H54 (cell line): ENCODE measurements at places on chromosomes 5 and 9.

GRCh38 chr5:159759791-159760290 lies 156.4 kb upstream of the ADRA1B start:
- DNase-seq, result no peak

DNA sequence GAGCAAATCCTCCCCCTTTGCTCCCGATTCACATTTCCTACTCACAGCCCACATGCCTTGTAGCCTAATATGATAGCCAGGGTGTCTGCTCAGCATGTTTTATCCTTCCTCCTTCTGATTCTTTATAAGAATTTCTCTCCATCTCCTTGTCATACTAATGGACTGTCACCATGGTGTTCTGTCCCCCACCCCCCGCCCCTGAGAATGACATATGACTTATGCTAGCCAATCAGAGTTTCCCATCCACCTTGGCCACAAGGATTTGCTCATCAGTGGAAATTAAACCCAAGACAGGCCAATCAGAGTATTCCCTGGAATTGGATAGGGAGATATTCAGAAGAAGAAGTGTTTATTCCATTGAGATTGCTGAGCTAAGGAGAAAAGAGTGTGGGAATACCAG lies 16.0 kb downstream of the ABLIM3 start:
- no peak for DNase-seq

GRCh38 chr5:109511980-109512734 lies 102.4 kb upstream of the PJA2 start:
- no peak for DNase-seq

DNA sequence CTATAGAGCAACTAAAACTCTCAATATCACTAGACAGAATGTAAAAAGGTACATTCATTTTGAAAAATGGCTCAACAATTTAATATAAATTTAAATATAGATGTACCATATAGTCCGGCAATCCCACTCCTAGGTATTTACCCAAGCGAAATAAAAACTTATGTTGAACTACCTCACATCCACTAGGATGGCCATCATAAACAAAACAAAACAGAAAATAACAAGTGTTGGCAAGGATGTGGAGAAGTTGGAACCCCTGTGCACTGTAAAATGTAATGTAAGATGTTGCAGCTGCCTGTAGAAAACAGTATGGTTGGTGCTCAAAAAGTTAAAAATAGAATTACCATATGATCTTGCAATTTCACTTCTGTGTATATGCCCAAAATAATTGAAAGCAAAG lies 36.9 kb upstream of the SELENOP start:
- DNase-seq, result no peak

GRCh38 chr5:73198833-73199592 lies 26.0 kb downstream of the TMEM174 start:
- no peak for DNase-seq

DNA sequence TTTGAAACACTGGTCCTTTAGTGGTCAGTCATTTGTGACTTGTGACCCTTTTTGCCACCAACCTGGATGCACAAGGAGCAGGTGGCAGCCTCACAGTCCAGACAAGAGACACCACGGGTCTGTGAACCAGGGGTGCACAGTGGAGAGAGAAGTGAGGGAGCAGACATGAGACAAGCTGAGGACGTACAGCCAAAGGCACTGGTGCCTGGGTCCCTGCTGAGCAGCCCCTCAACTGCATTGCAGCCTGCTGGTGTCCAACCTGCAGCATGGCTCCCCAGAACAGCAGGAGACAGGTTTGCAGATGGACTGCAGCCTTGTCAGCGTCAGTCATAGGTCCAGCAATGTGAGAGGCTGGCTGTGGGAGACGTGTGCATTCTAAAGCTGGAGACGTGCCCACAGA lies 124.2 kb upstream of the FSTL4 start:
- DNase-seq, result no peak

- DNase-seq, result no peak
Observed at GRCh38 chr9:124327491-124327890, 69.7 kb downstream of the NEK6 start.

GRCh38 chr5:17241635-17242034 lies 24.2 kb downstream of the BASP1 start:
- DNase-seq, result no peak

DNA sequence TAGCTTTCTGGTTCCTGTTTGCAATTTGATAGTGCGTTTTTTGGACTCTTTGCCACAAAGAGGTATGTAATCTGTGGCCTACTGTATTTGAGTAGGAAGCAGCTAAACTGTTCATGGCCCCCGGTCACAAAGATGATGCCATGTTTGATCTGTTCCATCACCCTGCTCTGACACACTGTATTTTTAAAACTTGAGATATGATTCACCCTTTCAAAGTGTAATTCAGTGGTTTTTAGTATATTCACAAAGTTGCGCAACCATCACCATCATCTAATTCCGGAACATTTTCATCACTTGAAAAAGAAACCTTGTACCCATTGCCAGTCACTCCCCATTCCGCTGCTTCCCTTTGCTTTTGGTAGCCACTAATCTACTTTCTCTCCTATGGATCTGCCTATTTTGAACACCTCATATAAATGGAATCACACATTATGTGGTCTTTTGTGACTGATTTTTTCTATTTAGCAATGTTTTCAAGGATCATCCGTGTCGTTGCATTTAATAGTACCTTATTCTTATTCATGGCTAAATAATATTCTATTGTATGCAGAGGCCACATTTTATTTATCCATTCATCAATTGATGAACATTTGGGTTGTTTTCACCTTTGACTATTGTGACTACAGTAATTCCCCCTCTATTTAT lies 141.6 kb downstream of the NR3C1 start:
- no peak for DNase-seq

- DNase-seq, result no peak
Observed at GRCh38 chr9:128247226-128247803, 28.5 kb downstream of the GOLGA2 start.

- DNase-seq, result peak; percentile 65
Observed at GRCh38 chr9:81771571-81771970, 82.2 kb upstream of the TLE1 start.

DNA sequence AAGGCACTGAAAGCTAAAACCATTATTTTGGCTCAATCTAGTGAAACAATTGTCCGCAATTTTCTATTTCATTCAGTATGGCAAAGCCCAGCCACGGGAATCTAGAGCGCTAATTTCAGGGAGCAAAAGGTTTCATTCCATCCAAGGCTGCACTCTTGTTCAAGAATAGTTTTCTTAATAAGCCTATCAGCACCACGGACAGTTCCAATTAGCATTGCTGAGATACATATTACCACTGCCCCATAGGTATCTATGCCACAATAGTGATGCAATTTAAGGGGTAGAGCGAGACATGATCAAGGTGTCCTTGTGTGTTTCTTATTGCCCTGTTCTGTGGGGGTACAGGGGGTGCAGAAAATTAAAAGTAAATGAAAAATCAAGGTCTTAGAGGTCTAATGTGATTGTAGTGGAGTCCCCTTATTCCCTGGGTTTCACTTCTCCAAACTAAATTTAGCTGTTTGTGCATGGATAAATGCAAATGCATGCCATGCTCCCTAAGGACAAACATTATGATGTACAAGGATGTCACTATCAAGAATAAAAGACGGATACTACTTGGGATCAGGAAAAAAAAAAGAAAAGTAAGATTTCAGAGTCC lies 45.5 kb downstream of the SPOCK1 start:
- no peak for DNase-seq

DNA sequence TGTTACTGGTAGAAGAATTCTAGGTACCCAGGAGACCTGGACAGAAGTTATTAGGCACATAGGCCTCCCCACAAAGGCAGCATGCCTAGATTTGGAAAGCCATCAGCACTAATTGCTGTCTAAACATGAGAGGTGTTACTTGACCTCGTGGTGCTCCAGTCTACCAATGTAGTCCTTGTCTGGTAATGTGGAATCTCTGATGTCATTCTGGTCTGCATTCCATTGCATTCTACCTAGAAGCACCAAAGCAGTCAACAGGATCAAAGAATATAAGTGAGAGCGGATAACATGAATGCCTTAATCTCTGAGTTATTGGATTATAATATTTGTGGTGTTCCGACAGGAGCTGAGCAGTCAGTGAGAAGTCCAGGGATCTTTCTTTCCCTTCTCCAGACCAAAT lies 175.2 kb downstream of the PSAT1 start:
- DNase-seq, result no peak

DNA sequence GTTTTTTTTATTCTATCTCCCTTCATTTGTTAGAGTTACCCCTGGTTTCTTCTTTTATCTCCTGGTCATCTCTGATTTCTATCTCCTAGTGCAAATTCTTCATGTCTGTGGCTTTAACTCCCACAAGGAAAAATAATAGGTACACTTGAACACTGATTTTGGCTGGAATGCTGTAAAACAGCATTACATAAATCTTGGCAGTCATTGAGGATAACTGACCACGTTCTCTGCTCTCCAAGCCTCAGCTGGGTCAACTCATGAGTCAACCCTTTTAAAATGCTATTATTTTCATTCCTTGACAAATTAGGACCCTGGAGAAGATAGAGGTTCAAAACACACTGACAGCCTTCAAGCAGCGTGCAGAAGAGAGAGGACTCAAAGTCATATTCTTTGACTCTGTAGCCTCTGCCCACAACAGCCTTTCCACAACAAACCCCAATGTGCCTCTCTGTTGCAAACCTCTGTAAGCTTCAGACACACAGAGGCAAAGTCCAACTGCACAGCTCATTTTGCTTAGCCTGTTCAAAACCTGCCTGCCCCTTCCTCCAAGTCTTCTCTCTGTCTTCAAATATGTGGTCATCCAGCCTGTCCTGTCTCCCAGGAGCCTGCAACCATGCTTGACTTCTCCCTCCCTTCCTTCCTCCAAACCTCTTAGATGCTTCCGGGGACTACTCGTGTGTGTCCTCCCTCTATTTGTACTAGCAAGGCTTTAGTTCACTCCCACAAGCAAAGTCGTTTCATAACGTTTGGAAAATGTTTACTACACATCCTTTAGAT lies 398.4 kb downstream of the MED10 start:
- no peak for DNase-seq

GRCh38 chr5:94243612-94244011 lies 374.8 kb downstream of the KIAA0825 start:
- DNase-seq, result no peak

- DNase-seq, result no peak
Observed at GRCh38 chr5:135279328-135279727, 119.7 kb downstream of the MACROH2A1 start.

- DNase-seq, result no peak
Observed at GRCh38 chr5:144298658-144299057, 128.0 kb downstream of the KCTD16 start.

- DNase-seq, result peak; percentile 10
Observed at GRCh38 chr9:104247899-104248460, 153.9 kb downstream of the SMC2 start.

GRCh38 chr5:141637123-141637766 lies 448 bp downstream of the RELL2 start:
- DNase-seq, result peak; percentile 38

DNA sequence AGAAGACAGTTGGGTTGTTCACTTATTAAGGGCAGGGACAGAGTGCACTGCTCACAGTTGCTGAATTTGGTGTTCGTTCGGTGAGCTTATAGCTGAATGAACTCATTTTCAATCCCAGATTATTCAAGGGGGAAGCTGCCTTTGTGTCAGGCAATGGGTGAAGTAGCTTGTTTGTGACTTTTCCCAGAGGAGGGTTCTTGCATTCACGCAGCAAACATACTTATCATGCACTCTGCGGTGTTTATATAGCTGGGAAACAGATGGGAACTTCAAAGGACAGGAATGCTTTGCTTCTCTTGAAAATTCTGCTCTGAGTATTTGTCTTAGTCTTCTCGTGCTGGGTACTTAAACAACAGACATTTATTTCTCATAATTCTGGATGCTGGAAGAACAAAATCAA lies 64.7 kb upstream of the ABCA1 start:
- DNase-seq, result no peak

DNA sequence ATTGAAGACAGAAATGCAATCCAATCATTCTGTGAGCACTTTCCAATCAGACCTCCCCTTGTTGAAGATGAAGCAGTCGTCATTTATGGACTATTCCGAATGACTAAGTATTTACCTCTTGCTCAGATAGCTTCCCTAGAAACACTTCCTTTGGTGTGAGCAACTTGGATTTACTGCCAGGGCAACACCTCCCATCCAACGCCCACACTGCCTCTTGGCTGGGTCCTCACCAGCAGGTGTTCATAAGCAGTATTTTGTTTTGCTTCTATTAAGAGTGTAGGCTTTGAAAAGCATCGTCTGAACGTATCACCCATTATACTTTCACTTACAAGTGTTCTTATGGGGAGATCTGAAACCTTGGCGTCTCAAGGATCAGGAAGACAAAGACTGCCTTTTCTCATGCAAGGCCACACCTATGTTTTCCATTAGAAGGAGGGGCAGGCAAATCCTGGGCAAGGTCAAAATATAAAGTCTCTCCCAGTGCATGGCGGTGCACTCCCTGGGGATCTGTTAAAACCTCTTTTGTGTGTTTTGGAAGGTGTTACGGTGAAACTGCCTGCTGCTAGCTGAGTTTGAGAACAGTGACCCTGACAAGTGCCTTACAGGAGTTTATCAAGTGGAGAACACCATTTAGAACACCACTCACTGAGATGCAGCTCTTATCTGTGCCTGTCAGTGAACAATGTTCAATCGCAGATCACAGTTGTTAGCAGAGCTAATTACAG lies 10.6 kb upstream of the MARCHF3 start:
- DNase-seq, result no peak

GRCh38 chr5:149532413-149532812 lies 18.8 kb downstream of the CSNK1A1 start:
- no peak for DNase-seq

GRCh38 chr5:123605822-123606221 lies 93.8 kb downstream of the CSNK1G3 start:
- no peak for DNase-seq
